Stimulated activated CD4-positive, alpha-beta T cell treated with anti-CD3 and anti-CD28 coated beads, Interleukin-1b, Interleukin-23, amount 100 ng/mL, for 1 hour (primary cell): ENCODE measurements at places on chromosomes 1 and 21.

DNA sequence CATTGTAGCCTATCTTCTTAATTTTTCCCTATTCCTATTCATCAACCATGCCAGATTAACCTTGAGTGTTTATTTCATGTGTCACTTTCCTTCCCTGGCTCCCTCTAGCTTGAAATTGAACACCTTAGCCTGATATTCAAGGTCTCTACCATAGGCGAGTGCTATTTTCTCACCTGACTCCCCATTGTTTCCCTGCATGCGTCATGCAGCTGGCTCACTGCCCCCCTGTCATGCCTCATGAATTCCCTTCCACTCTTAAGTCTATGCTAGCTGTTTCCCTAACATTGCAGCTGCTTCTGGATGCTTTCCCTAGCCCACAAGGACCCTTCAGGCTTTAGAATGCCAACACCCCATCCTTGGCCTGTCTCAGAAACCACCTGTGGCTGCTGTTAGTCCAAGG, 56.7 kb upstream of the CD1D start:
- no peak for DNase-seq

GRCh38 chr21:36916718-36917117, 49.8 kb downstream of the HLCS start:
- no peak for DNase-seq

DNA sequence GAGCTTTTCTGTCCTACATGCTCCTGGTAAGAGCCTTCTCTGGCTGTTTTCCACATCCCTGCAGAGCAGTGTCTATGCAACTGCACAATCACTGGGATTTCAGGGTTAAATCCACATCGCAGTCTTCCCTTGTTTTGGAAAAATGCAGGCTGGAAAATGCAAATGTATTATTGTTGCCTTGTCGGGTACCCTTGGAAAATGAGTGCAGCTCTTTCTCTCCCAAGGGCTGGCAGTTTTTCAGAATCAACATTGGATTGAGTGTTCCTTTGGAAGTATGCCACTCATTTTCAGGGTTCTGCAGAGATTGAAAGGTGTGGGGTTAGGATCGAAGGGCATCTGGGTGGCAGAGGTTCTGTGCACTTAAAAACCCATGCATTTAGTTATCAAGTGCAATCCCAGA, 3.2 kb downstream of the NOS1AP start:
- DNase-seq: no peak

GRCh38 chr1:198605406-198605805, 33.4 kb upstream of the PTPRC start:
- no peak for DNase-seq

DNA sequence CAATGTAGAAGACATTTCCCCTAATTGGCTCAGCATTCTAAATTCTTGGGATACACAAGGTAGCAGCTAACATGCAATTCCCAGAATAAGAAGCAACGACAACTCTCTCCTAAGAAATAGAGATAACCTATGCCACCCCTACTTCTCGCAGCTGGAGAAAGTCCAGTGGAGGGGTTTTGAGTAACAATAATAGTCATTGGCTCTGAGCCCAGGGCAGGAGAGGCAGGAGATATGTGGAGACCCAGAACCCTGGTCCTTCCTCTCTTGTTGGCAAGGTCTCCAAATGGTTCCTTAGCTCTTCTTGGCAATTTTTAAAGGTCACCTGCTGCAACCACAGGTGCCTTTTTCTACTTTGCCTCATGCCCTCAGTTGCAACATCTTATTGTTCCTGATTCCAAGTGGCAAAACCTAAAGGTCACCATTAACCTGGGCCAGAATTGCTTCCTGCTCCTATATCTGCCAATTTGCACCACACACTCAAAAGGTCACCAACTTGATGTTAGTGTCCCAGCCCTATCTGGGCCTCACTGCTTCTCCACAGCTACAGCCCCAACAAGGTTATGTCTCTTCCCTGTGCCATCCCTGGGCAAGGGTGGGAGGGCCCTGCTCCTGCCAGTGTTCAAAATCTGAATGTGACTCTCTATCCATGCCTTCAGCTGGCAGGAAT, 36.7 kb downstream of the TBX15 start:
- no peak for DNase-seq

GRCh38 chr1:61699911-61700851, 24.8 kb downstream of the TM2D1 start:
- DNase-seq: no peak

GRCh38 chr1:150127868-150128267, 21.8 kb upstream of the PLEKHO1 start:
- DNase-seq: no peak

- DNase-seq: no peak
Observed at GRCh38 chr1:207579436-207579799, 65.5 kb upstream of the CR1L start.

- DNase-seq: no peak
Observed at GRCh38 chr1:54549181-54549924, 1.3 kb downstream of the ACOT11 start.

DNA sequence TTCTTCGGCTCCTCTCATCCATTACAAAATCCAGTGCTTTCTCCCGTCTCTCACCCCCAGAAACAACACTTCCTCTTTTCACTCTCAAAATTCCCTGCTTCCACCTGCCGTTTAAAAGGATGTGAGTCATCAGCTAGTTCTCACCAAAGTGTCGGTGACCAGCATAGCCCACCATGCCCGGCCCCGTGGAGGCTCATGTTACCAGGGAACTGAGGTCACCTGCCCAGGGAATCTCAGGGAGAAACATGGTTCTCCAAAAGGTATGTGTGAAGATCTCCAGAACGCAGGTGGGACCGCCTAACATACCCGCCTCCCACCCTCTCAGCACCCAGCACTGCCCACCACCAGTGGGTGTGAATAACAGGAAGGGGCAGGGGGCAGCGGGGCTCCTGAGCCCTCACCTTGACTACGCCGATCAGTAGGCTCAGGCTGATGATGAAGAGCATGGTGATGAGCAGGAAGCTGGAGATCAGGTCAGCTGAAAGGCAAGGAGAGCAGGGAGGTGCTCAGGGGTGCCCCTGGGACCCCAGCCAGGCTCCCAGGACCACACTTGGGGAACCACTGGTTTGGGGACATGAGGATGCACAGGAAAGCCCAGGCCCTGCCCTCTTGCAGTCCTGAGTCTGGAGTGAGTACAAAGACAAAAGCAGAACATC, 16.2 kb downstream of the LAPTM5 start:
- DNase-seq: no peak
